ENCODE measurements at places on chromosomes 5 and 9.

DNA sequence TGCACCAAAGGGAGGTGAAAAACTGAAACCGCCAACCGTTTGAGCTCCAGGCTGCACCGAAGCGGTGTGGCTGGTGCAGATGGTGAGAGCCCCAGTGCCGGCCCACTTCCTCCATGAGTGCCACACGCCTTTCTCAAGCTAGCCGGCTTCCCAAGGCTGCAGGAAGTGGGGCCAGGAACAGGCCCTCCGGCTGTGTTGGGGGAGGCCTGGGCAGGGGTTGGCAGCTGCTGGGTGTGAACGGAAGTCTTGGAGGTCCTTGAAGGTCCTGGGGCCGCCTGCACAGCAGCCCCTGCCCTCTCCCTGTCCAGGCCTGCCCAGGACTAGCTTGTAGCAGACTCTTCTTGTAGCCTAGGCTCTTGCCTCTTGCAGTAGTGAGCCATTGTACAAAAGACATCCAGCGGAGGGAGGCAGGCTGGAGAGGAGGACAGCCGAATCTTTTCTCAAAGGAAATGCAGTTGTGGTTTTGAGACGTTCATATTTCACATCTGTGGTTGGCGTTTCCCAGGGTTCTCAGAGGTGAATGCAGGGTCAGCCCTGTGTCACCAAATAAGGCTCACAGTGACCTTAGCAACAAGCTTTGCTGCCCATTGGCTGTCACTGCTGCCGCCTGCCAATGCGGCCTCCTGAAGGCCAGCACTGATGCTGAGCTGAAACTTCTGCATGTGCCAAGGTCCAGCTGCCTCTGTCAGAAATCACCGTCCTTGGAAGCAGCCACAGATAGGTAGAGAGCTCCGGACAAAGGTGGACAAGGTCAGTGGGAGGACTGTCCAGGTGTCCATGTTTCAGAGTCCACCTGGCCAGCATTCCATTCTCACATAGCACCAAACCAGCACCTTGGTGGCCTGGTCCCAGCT lies 23.9 kb downstream of the IRF1 start:
- no peak for DNase-seq

- DNase-seq = no peak
Observed at GRCh38 chr5:58985759-58986158, 402.9 kb downstream of the RAB3C start.

DNA sequence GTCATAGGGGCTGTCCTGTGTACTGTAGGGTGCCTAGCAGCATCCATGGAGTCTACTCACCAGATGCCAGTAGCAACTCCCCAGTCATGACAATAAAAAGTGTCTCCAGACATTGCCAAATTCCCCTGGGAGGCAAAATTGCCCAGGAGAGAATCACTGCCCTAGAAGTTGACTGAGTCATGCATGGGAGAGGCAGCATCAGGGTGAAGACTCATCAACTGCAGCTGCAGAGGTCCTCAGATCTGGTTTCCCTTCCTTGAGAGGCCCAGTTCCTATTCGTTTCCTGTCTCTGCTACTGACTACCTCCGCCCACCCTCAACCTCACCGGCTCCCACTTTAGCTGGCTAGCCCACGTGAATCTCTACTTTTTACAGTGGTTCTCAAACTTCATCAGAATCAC lies 88.6 kb upstream of the AGXT2 start:
- DNase-seq = no peak

DNA sequence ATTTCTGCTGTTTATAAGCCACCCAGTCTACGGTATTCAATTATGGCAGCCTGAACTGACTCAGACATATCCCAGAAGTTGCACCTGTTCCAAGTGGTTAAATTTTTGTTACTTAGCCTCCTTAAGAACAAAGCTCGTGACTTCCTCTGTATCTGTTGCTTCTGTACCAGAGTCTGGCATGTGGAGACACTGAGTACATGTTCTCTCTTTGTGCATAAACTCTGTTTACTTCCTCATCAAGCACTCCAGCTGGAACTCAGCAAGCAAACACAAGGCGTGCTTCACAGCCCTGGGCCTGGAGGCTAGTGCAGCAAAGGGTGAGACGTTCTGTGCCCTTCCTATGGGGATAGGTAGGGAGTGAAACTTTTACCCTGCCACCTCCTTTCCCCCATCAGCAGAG lies 19.0 kb downstream of the C9orf152 start:
- no peak for DNase-seq

- no peak for DNase-seq
Observed at GRCh38 chr9:92253656-92254055, 39.8 kb downstream of the IARS1 start.

DNA sequence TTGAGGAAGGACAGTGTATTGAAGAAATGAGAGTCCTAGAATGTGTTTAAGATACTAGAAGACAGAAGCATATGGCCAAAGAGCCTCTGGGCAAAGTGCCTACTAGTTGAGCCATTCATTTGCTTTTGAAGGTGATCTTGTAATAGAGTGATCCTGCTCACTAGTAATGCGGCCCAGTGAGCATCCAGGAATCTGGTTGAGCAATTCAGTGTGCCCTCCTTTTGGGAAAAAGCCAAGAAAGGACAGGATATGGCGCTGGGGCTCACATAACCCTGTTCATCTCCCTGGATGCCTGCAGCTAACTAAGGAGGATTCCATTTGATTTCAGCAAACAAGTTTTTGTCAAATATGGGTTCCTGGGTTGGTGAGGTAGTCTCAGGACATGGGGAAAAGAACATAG lies 16.3 kb downstream of the ADAM19 start:
- DNase-seq = no peak

DNA sequence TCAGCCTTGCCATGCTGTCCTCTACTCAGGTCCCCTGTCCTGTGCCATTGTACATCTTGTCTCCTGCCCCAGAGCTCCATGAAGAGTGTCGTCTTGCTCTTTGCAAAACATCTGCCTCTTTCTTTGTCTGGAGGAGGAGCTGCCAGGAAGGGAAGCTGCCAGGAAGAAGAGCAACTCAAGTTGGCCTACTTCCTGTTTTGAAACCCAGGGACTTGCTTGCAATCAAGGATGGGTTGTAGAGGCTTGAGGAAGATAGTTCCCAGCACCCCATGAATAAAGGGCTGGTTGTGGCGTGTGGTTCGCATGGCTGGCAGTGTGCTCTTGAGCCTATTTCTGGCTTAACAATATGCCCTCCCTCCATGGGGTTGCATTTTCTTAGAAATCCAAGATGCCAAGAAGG lies 53.0 kb upstream of the CPEB4 start:
- no peak for DNase-seq

- DNase-seq = no peak
Observed at GRCh38 chr5:72412283-72413055, 92.3 kb downstream of the PTCD2 start.

DNA sequence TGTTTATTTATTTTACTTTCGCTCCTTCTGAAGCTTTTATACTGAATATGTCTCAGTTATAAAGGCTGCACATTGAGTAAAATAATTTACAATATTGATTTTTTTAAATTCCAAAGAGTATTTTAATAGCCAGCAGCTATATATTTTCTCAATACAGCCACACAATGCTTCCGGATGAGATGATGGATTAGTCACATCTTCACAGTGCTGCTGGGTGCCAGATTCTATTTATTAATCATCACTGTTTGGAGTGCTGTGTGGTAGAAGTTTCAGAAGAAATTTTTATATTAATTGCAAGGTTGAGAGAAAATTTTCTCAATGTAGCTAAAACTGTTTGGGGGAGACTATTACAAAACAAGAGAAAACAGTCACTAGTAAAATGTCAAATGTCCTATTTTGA lies 989.8 kb downstream of the TLE4 start:
- no peak for DNase-seq

- no peak for DNase-seq
Observed at GRCh38 chr9:92468206-92468605, 14.1 kb downstream of the ASPN start.

DNA sequence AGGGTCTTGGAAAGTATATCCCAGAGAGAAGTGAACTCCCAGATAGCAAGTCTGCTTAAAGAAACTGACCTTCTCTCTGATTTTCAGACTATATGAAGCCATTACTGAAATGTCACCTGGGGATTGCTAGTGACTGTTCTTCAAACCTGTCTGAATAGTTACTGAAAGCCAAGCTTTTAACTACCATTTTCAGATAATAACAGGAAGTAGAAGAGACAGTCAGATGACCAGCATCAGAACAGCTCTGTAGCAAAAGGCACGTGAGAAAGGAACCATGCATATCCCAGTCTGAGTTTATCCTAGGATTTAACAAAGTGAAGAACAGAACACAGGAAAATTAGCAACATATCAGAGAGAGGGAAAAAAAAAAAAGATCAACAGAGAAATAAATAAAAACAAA lies 74.9 kb upstream of the SELENOP start:
- no peak for DNase-seq

GRCh38 chr5:125169396-125169795 lies 423.0 kb upstream of the ZNF608 start:
- DNase-seq = no peak

GRCh38 chr9:16139774-16140173 lies 586.9 kb downstream of the CCDC171 start:
- no peak for DNase-seq

GRCh38 chr9:87599901-87600610 lies 102.4 kb downstream of the DAPK1 start:
- DNase-seq = no peak

Measured in hematopoietic multipotent progenitor cell treated with erythropoietin and hydrocortisone succinate and interleukin-3 and kit ligand, for 15 days (in vitro differentiated cells).